ENCODE measurements at places on chromosomes 1 and 21.

- no peak for DNase-seq
Observed at GRCh38 chr1:178134061-178134460, 40.2 kb downstream of the RASAL2 start.

DNA sequence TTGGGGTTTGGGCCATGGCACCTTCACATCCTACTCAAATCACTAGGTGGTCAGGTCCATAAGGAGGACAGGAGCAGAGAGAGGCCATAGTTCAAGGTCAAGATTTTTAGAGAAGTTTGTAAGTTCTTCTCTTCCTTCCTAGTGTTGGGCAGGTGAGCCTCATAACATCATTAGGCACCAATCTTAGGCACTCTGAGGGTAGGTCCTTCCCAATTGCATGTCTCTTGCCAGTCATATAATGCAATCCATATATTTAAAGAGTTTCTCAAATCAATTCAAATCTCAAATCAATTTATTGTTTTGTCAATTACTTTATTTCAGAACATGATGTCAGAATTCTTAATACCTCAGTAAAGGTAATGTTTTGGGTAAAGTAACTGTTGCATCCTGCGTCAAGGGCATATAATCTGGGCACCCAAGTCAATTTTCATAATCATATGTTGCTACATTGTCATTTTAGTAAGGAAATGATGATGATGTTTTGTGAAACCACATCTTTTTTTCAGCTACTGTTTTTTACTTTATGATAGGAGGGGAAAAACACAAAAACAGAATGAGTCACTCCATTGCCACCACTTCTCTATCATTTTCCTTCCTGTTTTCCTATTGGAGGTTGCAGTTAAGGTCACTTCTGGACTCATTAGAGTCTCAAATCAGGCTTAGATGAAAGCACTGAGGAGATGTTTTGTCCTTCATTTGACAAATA, 122.7 kb downstream of the UCHL5 start:
- no peak for DNase-seq

DNA sequence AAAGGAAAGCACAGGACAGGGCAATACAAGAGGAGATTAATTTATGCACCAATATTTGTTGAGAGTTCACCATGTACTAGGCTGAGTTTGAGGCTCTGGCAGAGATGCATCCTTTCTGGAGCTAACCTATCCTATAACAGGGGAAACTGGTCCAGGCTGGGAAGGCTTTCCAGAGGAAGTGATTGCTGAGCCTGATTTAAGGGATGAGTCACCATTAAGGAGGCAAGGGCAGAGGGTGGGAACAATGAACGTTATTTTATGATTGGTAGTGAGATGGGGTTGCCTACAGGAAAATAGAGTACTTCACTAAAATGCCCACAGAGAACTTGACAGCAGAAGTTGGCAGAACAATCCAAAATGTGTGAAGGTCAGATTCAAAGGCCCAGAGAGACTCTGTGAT, 141.4 kb downstream of the PLPP3 start:
- DNase-seq = no peak

- no peak for DNase-seq
Observed at GRCh38 chr1:193338194-193338593, 151.8 kb upstream of the B3GALT2 start.

DNA sequence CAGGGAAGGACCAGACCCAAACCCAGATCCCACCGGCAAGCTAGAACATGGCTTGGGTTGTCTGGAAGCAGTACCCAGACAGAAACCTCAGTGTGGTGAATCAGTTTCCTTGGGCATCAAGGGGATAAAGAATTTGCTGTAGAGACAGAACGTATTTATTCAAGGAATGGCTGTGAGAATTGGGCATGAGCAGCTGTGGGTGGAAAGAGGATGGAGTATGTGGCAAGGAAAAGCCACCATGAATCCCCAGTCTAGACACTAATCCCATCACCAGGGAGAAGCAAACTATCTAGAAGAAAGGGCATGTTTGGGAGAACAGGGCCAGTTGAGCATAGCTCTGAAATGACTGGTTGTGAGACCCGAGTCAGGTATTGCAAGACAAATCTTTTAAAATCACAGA, 109.2 kb downstream of the TOMM20 start:
- no peak for DNase-seq

- DNase-seq = no peak
Observed at GRCh38 chr21:26967062-26967913, at the start of gene ADAMTS5. ADAMTS5 (minus strand) TSS chr21:26967088; CDS start chr21:26966391, 697 bp downstream.

GRCh38 chr21:46210378-46211136, 18.0 kb downstream of the LSS start:
- DNase-seq = no peak

DNA sequence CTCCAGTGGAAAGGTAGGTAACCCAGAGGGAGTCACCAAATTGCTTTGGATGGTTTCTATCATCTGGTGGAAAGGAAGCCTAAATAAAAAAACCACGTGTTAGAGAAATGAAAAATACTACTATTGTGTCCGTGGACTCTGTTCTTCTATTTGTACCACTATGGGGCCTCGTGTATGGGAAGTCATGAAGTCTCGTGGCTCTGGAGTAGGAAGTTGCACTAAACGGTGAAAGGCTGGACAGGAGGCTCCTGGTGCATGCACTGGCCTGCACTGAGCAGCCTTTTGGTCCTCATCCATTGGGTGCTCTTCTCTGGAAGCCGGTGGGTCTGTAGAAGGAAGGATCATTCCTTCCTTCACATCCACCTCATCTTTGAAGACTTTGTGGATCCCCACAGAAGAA, 17.0 kb downstream of the F3 start:
- DNase-seq = no peak

- DNase-seq = no peak
Observed at GRCh38 chr1:29688471-29689365, 452.4 kb downstream of the PTPRU start.

GRCh38 chr1:192277635-192278034, 39.2 kb upstream of the RGS21 start:
- DNase-seq = no peak

DNA sequence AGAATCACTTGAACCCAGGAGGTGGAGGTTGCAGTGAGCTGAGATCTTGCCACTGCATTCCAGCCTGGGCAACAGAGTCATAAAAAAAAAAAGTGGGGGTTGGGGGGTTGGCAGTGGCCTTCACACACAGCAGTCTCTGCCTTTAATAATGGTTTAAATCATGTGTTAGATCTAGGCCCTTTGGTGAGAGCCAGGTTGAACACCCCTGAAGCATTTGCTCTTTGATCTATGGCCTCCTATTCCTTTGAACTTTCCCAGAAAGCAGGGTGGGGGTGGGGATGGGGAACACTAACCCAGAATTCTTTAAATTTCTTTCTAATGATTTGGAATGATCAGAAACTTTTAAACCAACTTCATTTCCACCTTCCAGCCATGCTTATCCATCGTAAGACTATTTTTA, 313.0 kb downstream of the KIF26B start:
- no peak for DNase-seq

DNA sequence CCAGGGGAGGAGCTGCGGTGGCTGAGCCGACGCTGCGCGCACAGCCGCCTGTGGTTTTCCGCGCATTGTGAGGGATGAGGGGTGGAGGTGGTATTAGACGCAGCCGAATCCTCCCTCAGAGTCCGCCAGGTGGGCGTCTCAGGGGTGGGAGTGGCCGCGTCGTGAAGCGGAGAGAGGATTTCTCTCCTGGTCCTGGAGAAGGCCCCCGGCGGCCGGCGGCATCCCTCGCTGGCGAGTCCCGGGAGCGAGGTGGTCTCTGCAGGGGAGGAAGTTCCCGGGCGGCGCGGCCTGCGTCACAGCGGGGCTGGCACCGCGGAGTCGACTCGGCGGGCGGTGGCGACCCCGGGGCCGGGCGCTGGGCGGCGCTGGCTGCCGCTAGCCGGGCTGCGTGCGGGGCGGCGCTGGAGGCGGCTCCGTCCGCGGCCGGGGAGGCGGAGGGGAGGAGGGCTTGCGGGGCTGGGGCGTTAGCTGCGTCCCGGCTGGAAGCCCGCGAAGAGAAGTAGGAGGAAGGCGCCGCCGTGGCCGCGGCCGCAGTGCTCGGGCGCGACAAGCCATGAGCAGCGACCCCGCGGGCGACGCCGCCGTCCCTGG, at the start of gene LRRC8C:
Gene LRRC8C, plus strand, starts transcription at position 464 of the 591 bp plus-strand sequence. CDS start 53,354 bp downstream, outside the sequence.
- DNase-seq = peak; percentile 88

DNA sequence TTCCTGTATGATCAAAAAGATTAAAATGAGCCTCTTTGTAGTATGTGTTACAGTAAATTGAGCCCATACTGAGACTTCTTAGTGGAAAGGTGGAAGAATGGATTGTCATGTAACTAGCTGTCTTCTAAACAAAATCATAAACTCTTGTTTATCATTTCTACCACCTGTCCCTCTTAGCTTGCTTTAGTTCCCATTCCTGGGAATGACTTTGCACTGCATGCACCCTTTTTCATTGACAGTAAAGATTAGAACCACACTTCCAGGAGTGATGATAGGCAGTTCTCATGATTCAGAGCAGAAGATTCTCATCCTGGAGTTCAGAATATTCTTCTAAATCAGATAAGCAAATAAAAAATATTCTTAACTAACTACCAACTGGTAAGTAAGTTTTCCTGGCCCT, 28.0 kb downstream of the DENND2D start:
- DNase-seq = no peak

DNA sequence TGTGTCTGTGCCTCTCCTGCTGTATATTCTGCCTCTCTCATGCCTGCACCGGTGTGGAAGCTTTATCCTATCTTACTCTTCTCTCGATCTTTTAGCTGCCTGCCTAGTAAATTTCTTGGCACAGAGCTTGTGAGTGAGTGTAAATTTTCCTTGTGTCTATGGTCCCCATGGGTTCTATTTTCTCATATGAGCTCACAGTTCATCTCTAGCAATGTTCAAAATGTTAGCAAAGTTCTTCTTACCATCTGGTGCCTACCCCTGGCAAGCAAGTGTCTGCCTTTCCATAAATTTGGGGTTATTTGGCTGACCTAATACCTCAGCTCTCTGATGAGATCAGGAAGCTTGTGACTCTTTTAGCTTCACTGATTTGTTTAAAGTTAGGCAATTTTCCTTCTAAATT, 572.1 kb upstream of the BRINP3 start:
- DNase-seq = no peak

DNA sequence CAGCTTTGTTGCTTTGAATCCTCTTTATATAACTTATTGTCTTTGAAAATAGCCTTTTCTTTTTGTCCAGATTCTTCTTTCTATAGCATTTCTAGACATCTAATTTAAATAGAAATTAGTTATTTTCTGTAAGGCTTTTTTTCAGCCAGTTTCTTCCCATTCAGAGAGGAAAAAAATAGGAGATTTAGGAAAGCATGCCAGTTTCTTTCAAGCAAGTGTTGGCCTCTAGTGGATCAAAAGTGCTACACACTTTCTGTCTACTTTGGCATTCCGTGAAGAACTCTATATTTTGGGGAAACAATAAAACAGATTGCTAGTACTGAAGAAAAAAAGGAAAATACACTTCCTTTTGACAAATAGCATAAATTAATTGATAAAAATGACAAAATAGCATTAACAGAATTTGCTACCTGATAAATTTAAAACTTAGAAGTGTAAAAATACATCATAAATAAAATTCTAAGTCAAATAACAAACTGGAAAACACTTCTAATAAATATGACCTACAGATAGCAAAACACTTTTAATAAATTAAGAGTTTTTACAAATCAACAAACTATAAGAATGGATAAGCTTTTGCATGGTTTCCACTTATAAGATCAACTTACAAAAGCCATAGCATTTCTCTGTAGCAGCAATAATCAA, 13.1 kb upstream of the EXO1 start:
- DNase-seq = no peak

DNA sequence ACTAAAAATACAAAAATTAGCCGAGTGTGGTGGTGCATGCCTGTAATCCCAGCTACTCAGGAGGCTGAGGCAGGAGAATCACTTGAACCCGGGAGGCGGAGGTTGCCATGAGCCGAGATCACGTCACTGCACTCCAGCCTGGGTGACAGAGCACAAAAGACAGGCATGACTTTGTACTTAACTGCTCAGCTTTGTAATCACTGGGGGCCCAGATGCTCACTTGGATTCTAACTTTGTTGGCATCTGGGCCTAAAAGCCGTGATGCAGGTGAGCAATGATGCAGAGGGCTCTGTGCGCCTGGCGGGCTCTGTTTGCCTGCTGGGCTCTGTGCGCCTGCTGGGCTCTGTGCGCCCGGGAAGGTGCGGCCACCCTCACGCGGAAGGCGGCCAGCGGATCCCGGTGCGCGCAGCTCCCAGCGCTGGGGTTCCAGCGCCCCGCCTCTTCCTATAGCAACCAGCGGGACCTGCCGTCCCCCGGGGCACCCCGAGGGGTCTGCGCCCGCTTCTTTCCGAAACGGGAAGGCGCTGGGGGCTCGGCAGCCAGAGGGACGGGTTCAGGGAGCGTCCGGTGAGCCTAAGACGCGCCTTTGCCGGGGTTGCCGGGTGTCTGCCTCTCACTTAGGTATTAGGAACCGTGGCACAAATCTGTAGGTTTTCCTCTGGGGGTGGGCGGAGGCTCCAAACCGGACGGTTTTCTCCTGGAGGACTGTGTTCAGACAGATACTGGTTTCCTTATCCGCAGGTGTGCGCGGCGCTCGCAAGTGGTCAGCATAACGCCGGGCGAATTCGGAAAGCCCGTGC, 31.7 kb downstream of the PRMT2 start:
- peak; percentile 19 for DNase-seq

GRCh38 chr1:115036814-115037507, 7.3 kb downstream of the TSHB start:
- no peak for DNase-seq

Measured in CD4-positive, alpha-beta T cell treated with Interleukin-6 for 4 hours (primary cell).